ENCODE measurements at places on chromosomes 2 and 18.

- no peak for DNase-seq
Measured at GRCh38 chr2:9998916-9999654, 44.3 kb upstream of the KLF11 start.

GRCh38 chr2:2633017-2633416 is 301.9 kb upstream of the MYT1L start:
- DNase-seq = no peak

DNA sequence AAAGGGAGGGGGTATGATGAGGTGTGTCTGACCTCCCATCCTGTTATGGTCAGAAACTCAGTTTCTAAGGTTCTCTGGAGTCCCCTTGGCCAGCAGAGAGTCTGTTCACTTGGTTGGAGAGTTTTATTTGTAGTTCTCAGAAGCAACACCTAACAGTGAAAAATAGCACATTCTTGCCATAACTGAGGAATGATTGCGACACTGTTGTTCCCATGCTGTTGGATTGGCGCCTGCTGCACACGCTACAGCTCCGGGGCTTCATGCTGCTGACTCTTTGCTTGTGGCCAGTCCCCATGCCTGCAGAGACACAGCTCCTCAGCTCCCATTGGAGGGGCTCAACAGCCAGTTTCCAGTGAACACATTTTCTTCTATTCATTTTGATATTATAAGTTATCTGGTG is 42.1 kb downstream of the TPGS2 start:
- DNase-seq = peak; percentile 95

- peak; percentile 63 for DNase-seq
Measured at GRCh38 chr2:23637011-23637778, 252.2 kb downstream of the KLHL29 start.

- no peak for DNase-seq
Measured at GRCh38 chr18:52131845-52132244, 208.2 kb upstream of the DCC start.

DNA sequence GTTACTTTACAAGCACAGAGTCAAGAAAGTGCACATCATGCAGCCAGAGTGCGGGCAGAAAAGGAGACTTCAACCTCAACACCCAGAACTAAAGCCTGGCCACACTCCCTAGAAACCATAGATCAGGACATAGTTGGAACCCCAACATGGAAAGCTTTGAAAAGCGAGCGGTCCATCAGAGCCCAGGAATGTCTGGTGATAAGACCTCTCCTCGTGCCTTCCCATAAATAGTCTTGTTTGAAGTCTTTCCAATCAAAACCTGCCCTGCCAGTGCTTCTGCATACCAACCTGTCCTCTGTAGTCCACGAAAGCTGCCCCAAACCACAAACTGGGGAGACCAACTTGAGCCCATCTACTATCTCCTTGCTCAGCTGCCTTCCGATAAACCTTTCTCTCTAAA is 55.5 kb downstream of the NEURL3 start:
- DNase-seq = no peak

DNA sequence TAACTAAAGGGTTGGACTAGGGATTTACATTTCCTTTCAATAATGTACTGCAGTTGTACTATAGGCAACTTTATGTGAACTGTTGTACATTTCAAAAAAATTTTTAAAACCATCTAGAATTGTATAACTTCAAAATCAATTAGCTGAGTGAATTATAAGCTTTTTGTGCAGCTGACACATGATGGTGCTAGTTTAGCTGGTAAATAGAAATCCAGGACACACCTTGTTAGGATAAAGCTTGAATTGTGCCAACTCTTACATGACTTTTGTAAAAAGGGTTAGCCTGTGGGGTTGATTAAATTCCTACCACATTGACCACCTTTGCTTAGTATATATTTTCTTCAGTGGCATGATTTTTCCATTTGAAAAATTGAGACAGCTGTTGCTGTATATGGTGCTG is 104.4 kb downstream of the CPS1 start:
- DNase-seq = no peak

- DNase-seq = peak; percentile 66
Measured at GRCh38 chr18:25284861-25285550, 67.0 kb downstream of the ZNF521 start.
